ENCODE measurements at places on chromosomes 4 and X.

DNA sequence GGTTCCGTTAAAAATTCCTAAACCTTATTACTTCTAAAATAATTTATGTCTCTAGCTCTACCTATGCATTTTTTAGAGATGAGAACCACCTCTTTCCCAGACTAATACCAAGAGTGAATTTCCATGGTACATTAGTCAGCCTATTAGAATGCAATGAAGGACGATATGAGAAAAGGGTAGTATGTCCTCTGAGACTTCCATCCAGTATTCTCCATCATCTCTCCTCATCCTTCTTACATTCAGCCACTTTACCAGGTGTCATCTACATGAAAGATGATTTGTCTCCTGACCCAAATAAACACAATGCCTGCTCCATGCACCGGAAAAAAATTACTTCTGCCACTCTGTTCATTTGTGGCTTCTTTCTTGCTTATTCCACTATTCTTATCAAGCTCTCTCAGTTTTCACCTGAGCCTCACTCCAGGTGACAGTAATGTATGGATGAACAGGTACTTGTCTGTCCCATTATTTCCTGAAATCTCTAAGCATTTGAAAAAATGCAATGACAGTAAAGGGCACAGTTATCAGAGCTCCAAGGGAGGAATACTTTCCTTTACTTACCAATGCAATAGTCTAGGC lies 97.9 kb downstream of the MAB21L2 start:
- no peak for DNase-seq

GRCh38 chr4:84573385-84574068 lies 9.4 kb upstream of the CDS1 start:
- DNase-seq = no peak

DNA sequence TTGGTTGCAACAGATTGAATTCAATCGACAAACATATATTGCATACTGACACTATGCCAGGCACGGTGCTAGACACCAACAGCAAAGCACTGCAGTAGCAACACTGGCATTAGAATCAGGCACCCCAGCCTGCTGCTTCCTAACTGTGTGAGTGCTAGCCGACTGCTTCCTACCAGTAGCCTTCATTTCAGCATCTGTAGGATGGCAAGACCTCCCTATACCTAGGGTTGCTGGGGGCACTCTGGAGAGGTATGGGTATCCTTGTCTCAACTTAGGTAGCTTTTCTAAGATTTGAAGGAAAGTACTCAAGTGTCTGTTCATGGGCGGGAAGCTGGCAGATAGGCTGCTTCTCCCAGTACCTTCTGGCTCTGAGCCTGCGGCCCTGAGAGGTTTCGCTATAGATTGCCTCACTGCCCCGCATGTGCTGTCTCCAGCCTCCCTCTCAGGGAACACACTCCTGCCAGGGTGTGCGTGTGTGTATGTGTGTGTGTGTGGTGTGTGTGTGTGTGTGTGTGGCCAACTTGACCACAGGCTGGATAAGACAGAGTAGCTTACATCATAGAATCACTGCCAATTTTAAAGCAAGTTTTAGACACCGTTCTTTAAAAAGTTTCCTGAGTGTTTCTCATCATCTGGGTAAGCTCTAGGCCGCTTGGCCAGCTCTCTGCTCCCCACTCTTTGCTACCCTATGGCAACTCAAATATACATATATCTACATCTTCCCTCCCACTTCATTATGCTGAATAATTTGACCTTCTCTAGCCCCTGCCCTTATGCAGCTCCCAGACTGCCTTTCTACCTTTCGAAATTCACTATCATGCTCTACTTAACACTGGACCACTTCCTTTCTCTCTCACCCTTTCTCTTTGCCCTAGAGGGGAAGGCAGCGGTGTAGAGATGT lies 97.0 kb upstream of the PJA1 start:
- DNase-seq = no peak

- no peak for DNase-seq
Observed at GRCh38 chr4:134200811-134201215, 776 bp downstream of the PABPC4L start.

DNA sequence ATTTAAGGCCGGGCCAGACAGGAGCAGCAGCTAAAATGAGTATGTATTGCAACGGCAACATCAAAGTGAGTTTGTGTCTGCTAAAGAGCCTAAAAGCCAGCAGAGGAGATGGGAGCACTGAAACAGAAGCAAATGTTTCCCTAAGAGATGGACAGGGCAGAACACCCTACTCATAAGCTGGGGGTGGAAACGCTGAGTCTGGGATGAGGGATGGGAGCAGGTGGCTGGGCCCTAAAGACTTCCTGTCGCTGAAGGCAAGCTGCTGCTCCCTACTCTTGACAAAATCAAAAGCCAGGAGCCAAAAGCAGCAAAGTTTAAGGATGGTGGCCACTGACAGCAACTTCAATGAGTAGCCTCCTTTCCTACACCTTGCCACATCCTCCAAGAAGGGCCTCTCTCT lies 40.6 kb upstream of the NAP1L5 start:
- no peak for DNase-seq

- DNase-seq = no peak
Observed at GRCh38 chr4:53695540-53696463, 104.5 kb upstream of the LNX1 start.

DNA sequence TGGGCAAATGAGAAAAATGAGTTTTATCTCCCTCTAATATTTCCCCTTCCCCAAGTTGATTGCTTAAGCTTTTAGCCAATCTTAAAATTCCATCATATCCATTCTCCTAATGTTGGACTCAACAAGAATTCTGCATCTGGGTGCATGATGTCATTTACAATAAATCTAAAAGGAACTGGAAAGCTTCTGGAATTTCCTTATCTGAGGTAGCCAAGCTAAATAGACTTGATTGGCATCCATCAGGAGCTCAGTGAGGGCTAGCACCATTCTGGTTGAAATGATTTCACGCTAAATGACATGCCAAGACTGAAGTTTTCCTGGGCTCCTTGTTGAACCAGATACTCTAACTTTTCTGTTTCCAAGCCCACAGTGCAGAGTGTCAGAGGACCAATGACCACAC lies 110.3 kb upstream of the SCML1 start:
- DNase-seq = no peak

DNA sequence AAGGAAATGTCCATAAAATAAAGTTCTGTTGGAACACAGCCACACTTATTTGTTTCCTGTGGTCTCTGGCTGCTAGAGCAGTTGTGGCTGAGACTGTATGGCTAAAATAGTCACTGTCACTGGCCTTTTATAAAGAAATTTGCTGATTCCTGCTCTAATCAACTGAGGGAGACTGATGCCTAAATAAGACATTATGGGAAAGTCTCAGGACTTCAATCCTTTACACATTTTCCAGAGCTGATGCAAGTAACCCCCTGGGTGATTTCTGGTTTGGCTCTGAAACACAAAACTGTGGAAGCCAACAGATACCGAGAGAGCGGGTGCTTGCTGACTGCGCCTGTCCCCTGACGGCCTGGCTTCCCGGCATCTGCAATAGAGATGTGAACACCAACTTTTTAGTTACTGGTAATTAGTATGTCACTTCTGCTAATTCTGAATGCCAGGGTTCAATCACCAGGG lies 64.0 kb downstream of the POLR2B start:
- DNase-seq = no peak

- no peak for DNase-seq
Observed at GRCh38 chrX:55839485-55839884, 121.9 kb downstream of the RRAGB start.

DNA sequence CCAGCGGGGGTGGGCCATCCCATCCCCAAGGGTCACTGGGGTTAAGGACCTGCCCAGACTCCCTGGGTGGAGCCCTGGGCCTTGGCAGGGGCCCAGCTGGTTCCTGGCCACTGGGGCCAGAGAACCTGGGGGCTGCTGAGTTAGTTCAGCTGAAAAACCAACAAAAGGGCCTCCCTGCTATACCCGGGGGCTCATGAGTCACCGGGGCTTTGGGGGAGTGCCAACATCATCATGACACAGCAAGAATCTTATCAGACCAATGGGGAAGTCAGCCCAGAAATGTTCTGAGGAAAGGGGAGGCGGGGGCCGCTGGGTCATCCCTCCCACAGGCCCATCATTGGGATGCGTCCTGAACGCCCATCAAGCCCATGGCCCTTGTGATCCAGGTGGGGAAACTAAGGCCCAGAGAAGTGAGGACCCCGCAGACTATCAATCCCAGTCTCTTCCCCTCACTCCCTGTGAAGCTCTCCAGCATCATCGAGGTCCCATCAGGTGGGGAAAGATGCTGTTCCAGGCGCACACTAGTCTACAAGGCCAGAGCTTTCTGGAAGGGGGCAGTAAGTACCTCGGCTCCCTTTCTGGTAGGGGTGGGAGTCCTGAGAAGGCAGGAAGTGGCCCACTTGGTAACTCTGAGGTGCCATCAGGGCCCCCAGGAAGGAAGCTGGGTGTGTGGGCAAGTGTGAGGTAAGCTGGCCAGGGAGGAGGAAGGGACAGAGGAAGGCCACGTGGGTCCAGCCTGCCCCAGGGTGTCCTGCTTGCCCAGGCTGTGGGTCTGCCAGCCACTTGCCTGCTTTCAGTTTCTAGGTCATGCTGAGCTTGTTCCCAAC lies 4.5 kb downstream of the G6PD start:
- DNase-seq = no peak

DNA sequence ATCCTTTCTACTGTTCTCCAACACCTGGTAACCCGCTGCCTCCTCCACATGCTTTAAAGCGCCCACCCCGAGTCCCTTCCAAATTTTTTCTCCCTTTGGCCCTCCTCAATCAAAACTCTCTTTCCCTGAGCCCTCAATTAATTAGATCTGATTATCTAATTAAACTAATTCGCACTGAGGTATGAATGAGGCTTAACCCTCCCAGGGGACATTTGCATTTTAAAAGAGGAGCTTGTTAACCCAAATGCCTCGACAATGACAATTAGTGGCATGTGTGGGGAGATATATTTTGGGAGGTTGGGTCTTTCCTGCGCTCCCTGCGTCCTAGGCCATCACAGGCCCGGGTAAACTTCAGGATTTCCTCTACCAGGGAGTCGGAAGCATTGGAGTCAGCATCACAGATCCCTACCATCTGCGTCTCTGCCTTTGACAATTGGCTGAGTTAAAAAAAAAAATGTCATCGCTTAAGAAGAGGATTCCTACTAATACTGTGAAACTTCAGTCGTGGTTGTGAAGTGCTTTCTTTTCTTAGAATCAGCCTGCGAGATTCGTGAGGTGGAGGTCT lies 50.6 kb downstream of the TENM3 start:
- no peak for DNase-seq

Data from T-helper 17 cell (primary cell).